ENCODE measurements at places on chromosomes 16 and 17. TPM values are rescaled to one million over a fixed set of nuclear protein-coding genes. Genes with fewer than 3 reads are reported as not detected.

Gene KRT24
- 0.14 TPM for total RNA-seq

Gene NPW
- 0.66 TPM for total RNA-seq

DNA sequence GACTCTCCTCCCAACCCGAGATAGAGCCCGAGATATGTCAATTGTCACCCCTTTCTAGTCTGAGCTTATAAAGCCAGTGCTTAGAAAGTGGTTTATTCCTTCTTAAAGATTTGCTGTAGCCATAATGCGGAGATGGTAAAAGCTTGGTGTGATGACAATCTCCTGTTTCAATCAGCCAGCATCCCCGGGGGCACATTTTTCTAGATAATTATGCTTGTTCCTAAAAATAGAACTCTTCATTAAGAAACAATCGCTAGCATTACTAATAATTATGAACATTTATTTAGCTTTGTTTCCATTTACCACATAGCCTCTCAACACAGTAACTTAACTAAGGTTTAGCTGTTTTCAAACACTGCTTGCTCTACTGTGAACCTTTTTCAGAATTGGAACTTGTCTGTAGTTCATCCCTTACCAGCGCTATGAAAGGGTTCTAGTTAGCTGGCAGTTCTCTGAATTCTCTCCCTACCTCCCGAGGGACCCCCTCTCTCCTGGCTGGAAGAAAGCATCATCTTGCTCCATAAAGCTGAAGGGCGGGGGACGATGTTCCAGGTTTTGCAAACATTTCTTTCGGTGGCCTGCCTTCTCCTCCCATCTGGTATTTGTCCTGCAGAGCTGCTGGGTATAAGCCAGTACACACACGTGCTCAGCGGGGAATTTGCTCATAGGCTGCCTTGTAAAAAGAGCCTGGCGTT, 922 bp upstream of the MRPL58 start:
- H3K27ac ChIP-seq, result peak overlapping the region; percentile 84
- no peak overlapping the region for H3K4me3 ChIP-seq
- no peak for DNase-seq
- H3K36me3 ChIP-seq, result peaks cover 2% of the 10 kb centered on the region

DNA sequence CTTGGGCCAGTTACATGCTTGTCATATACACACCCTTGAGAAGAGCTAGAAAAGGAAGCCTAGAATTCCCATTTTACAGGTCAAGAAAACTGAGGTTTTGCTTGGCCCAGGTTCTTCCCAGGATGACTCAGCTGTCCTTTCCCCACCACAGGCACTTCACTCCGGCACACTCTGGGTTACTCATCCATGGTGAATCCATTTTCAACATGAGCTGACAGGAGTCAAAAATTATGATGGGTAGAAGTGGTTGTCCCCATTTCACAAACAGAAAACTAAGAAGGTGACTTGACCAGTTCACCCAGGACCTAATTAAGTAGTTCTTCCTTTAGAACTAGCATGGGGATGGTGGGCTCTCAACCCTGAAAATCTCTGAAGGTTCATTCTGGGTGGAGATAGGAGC, 67.2 kb downstream of the USP22 start:
- H3K4me1 ChIP-seq, result no peaks in the 10 kb centered on the region
- H3K36me3 ChIP-seq, result no peaks in the 10 kb centered on the region
- H3K27ac ChIP-seq, result no peak overlapping the region
- no peak for DNase-seq

- no peak for DNase-seq
- H3K27me3 ChIP-seq, result no peaks in the 10 kb centered on the region
- no peaks in the 10 kb centered on the region for H3K4me1 ChIP-seq
- H3K27ac ChIP-seq, result peak overlapping the region; percentile 20
- H3K4me3 ChIP-seq, result no peak overlapping the region
- H3K36me3 ChIP-seq, result no peaks in the 10 kb centered on the region
These were observed 237.3 kb upstream of the CIBAR2 start for GRCh38 chr16:85349365-85350145.

Data from thymus (tissue), 14 donors.